ENCODE measurements at places on chromosomes 12 and 14.

DNA sequence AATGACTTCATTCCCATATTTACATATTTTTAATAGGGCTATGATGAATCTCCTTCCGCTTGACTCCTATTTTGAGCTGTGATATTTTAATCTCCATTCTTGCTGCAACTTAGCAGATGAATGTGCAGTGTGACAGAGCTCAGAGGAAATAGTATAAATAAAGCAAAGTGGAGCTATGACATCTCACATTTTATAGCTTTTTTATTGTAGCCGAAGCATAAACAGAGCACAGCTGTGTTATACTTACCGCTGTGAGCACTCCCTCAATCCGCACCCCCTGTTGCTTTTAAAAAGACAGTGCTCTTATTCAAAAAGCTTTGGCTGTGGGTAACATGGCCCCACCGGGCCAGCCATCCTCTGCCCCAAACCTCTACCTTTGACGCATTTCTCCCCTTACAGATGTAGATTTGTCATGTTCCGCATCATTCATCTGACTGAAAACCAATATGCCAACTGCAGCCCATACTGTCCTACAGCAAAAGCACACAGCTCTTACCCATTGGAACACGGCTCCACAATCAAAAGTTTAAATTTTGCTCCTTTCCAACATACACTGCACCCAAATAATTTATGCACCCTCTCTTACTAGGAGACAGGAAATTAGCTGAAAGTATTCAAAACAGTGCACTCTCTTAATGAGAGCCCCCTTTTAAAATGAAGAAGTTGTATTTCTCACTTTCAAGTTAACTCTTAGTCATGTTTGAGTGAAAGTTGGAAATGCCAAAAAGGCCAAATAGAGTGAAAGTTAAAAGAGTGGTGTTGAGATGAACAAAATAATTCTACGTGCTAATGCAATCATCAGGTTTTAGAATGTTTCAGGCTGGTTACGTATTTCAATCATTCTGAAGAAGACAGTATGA lies 429.3 kb upstream of the SOX5 start:
- no peak for DNase-seq

DNA sequence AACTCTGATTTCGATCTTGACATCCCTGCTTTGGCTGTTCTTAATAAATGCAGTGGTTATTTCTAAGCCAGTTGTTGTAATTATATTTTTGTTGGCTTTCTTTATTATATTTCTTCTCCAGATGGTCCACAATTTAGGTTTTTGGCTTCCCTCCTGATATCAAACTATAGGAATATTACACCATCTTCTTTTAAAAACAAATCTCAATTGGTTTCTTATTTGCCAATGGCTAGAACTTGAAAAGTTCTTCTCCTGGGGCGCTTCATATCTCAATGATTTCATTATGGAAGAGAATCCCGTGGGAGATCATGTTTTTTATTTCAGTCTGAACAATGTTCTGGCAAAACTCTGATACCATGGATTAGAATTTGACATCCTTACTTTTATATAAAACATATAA lies 292.3 kb downstream of the FLRT2 start:
- no peak for DNase-seq

DNA sequence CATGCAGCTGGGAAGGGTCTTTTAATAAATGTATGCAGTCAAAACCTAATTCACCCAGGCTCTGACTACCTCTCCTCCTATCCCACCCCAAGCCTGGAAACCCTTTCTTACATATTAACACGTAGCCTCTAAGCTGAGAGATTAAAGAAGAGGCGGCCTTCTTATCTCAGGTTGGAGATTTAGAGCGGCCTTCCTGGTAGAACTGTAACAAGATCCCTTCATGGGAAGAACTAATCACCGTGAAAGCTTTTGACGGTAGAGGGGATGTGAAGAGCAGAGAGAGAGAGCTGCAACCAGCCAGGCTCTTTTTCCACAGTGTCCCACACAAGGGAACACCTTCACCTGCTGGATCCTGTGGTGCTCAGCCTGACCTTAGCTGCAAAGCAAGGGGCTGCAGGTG lies 367.4 kb downstream of the MED13L start:
- no peak for DNase-seq

GRCh38 chr14:55099756-55100155 lies 29.3 kb upstream of the LGALS3 start:
- no peak for DNase-seq

DNA sequence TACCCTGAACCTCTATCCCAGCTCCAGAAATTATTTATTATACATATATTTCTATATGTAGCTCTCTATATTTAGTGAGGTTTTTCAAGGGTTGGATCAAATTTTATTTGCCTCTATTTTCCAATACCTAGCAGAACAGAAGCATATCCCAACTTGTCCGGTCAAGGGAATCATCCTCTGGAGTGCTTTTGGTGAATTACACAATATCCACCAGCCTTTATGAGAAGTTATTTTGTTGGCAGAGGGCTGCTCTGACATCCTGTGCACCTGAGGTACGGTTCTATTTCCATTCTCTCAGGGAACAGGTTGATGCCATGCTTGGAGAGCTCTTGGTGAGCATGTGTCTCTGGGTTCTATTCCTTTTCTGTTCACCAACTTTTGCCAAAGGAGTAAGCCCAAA lies 1056.4 kb downstream of the GALC start:
- DNase-seq, result no peak

DNA sequence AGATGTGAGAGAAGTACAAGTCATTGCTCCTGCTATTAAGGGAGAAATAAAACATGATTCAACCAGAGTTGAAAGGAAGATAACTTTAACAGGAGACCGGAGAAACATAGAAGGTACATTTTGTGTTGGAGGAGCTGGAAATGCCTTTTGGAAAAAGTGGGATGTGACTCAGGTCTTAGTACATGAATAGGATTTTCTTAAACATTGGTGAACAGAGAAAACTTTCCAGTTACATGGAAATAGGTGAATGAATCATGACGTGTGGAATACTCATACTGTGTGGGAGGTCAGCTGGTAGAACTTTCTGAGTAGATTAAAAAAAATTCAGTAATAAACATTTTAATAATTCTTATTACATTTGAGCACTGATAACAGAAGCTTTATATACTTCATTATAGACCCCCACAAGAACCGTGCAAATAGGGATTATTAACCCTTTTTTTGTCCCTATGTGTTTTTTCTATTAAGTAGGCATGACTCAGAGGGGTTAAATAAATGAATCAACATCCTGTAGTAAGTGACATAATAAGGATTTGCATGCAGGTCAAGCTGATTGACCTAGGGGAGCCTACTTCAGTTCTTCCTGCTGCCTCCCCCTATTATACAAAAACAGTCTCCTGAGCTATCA lies 710.5 kb downstream of the NOVA1 start:
- DNase-seq, result no peak

- DNase-seq, result no peak
Observed at GRCh38 chr12:66503746-66504145, 175.1 kb downstream of the GRIP1 start.

GRCh38 chr12:101942250-101942605 lies 64.8 kb downstream of the DRAM1 start:
- DNase-seq, result no peak

DNA sequence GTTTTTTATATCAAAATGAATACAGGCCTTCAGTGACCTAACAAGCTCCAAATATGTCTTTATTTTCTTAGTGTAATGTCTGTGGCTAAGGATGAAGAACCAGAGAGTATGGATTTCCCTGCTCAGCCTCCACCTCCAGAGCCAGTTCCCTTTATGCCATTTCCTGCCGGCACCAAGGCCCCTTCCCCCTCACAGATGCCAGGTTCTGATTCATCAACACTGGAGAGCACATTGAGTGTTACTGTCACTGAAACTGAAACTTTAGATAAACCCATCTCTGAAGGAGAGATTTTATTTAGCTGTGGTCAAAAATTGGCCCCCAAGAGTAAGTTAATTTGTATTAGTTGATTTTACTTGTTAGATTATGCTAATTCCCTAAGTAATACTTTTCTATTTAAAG lies 61.0 kb downstream of the KIAA0586 start:
- DNase-seq, result peak; percentile 30

DNA sequence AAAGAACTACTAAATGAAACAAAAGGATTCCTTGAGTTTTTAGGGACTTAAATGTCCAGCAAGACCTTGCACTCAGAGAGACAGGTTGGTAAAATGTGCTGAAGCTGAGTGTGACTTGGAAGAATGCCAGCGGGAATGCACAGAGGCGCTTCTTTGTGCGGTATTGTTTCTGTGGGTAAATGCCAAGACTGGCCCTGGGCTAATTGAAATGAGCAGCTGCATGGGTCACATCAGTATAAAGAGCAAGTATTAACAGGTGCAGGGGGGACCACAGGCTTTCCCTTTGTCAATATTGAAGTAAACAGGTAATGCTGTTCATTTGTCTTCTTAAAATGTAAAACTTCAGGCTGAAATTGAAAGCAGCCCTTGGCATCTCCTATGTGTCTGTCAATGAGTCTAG lies 74.3 kb downstream of the LMO3 start:
- no peak for DNase-seq

- no peak for DNase-seq
Observed at GRCh38 chr14:42792166-42792565, 1185.5 kb downstream of the LRFN5 start.

- no peak for DNase-seq
Observed at GRCh38 chr12:47843226-47843980, 23.7 kb upstream of the HDAC7 start.

- peak; percentile 68 for DNase-seq
Observed at GRCh38 chr14:77302926-77303325, 17.8 kb downstream of the POMT2 start.

DNA sequence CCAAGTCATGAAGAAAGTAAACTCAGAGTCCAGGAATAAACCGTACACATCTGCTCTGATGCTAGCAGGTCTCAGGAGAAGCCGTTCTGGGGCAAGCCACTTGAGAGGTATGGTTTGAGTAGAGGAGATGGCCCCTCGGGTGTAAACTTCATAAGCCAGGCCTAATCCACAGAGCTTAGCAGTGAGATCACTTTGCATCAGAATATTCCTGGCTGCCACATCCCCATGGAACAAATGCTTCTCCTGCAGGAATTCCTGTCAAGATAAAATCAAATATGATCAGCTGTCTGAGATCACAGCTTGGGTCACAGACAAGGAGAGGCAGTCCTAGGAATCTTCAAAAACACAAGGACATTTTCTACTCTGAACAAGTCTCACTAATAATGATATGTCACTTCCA lies 11.2 kb upstream of the MAGOHB start:
- DNase-seq, result no peak

GRCh38 chr12:110932046-110932445 lies 11.7 kb upstream of the MYL2 start:
- DNase-seq, result no peak

- no peak for DNase-seq
Observed at GRCh38 chr12:47223031-47223847, 143.5 kb upstream of the AMIGO2 start.

GRCh38 chr14:98177551-98177950 lies 1094.4 kb downstream of the BCL11B start:
- peak; percentile 76 for DNase-seq

DNA sequence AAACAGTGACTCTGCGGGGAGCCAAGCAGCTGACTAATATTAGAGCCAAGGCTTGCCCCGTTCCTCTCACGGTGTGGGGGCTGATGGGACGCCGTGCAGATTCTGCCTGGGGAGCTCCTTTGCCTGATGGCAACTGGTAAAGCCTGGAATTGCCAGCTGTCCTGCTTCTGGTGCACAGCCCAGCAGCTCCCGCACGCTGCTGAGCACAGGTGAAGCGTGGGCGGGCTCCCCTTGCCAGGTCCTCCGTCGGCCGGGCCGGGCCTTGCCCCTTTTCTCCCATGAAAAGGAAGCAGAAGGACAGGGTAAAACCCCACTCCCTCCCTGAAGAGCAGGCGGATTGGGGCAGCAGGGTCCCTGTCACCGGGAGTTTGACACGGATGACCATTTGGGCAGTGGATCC lies 79.0 kb downstream of the WDR20 start:
- no peak for DNase-seq

- no peak for DNase-seq
Observed at GRCh38 chr12:2664721-2665577, 129.8 kb upstream of the FKBP4 start.

DNA sequence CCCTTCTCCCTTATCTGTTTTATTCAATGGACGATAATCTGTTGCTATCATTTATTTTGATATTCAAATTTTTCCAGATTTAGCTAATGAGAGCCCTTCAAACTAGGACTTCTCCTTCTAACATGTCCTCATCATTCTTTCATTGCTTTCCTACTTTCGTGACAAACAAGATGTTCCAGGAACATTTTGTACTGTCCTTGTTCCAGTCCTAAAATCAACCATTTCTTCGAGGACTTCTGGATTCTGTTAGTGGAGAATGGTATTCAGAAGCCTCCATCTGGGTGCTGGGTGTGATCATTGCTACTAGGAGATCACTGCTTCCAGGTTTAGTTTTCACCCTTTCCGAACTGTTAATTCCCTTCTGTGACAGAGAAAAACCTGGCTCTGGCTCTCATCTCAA lies 29.5 kb upstream of the FBXO34 start:
- DNase-seq, result no peak

DNA sequence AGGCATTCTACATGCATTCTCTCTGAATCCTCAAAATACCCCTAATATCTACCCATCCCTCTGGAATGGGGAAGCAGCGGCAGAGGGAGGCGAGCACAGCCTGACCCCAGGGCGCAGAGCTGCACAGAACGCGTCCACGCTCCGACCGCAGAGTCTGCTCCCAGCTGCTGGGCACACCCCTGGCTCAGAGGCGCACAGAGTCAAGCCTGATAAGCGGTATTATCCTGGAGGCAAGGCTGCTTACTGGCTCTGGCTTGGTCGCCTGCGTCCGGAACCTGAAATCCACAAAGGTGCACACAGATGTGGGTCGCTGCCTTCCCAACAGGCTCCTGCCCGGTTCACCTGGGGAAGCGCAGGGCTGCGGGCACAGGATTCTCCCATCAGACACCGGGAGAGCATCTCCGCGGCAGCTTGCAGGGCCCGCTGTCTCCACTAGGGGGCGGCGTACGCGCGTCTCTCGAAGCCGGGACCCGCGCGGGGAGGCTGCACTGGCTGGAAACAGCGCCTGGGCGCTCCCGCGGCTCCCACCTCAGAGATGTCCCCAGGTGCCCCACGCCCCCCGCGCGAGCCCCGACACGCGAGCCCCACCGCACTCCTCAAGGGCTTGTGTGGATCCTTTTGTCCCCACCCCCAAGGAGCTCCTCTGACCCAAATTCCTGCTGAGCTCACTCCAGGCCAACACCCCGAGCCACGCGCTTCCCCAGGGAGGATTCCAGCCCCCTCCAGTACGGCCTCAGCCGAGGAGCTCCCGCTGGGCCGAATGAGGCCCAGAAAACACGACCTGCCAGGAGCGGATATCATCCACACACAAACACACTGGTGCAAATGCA lies 120.1 kb upstream of the FZD10 start:
- peak; percentile 82 for DNase-seq

DNA sequence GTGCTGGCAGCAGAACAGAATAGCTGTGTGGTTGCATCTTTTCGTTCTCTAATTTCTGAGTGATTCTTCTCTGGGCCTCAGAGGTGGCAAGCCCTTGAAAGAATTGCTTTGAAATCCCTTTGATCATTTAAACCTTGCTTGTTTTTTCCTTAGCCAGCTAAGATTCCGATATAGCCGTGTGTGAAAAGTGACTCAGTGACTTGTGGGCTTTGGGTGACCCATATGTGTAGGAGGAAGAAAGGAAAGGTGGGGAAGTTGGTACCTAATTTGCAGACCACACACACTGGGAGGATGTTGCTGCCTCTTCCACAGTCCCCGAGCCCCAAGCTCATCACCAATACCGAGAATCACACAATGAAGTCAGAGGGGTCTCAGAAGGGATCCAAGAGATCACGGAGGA lies 18.8 kb downstream of the SLC24A4 start:
- peak; percentile 67 for DNase-seq

- DNase-seq, result peak; percentile 48
Observed at GRCh38 chr14:28608851-28609828, 157.4 kb upstream of the FOXG1 start.

All from stimulated activated CD8-positive, alpha-beta memory T cell treated with anti-CD3 and anti-CD28 coated beads, Interleukin-4, amount 100 ng/mL, for 48 hours (primary cell).